Stimulated activated memory B cell treated with anti-CD40 and anti-IgM and Interleukin-4, amounts not matched to agents 10 μg/mL and 1 μg/mL and 100 μg/mL, for 72 hours (primary cell): ENCODE measurements at places on chromosomes 12 and 14.

GRCh38 chr12:19234171-19234704 is 104.7 kb downstream of the PLEKHA5 start:
- ATAC-seq, result no peak

DNA sequence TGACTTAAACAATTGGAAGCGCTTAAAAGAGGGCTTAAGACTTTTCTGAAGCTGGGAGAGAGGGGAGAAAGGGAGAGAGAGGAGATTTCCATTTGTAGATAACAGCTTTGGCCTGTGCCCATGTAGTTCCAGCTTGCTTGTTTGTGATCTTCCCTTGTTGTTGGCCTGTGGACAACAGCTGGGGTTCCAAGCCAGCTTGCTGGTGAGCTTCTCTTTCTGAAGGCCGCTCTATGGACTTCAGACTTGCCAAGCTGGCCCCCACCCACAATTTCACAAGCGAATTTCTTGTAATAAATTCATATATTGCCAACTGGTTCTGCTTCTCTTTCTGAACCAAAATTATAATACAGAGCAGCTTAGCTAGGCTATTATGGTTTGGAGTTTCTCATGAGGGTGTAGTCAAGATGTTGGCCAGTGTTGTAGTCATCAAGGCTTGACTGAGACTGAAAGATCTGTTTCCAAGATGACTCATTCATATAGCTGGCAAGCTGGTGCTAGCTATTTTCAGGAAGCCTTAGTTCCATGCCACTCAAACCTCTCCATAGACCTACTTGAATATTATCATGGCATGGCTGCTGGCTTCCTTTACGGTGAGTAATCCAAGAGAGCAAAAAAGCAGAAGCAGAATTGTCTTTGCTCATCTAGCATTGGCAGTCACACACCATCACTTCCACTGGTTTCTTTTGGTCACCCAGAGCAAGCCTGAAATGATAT is 89.4 kb downstream of the ATP23 start:
- no peak for ATAC-seq

DNA sequence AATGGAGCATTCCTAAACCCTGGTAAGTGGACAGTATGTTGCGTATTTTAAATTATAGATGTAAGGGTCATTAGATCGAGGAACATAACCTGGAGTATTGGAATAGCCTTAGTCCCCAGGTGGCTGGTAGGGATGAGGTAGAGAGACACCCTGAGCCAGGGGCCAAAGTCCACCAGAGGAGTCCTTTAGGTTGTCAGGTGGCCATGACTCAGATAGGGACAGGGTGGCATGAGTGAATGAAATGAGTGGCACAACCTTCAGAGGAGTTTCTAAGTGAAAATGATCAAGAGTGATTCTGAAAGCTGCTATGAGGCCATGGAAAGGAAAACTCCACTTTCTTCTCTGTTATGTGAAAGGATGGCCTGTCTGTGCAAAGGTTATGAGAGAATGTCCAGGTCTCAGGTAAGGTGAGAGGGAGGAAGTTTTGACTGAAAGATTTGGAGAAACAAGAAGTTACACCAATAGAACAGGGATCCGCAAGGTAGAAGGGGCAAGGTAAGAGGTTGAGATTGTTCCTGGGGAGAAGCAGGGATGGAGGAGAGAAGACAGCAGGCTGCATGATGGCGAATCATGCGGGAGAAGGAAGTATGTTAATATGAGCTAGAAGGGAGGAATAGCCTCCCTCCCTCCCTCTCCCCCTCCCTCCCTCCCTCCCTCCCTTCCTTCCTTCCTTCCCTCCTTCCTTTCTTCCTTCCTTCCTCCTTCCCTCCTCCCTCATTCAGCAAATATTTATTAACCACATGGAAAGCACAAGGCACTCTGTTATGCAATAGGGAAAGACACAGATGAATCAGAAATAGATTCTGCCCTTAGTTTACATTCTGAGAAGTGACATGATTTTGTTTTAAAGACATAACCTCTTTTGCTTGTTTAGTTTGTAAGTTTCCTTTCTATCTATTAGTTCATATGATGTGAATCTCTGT is 14.0 kb upstream of the RIPK3 start:
- no peak for ATAC-seq

GRCh38 chr12:64694130-64695040 is 64.8 kb downstream of the GNS start:
- no peak for ATAC-seq

GRCh38 chr14:25803386-25804018 is 753.6 kb upstream of the STXBP6 start:
- no peak for ATAC-seq
